ENCODE measurements at places on chromosomes 12 and 14. TPM values are rescaled to one million over a fixed set of nuclear protein-coding genes. Genes with fewer than 3 reads are reported as not detected.

DNA sequence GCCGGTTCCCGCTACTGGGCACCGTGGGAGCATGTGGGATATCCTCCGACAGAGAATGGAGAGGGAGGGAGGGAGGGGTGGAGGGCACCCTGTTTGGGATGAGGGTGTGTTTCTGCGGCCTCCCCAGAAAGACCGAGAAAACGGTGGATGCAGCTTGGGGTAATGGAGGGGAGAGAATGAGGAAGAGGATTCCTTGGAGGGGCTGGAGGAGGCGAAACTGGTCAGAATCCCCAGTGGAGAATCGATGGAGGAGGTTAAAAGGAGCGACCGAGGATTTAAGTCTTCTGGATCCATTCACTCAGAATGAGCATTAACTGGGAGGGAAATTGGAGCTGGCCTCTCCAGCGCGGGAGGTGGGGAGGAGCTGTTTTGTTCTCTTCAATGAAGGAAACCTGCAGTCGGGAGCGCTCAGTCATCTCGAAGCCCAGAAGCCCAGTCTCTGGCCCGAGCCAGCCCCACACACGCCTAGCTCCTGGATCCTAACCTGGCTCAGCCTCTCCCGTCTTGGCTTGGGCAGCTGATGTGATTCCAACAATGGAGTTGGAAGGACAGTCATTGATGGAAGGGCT is 581 bp downstream of the ARG2 start:
- DNase-seq: no peak
- peak overlapping the region; percentile 70 for H3K4me3 ChIP-seq
- no peaks in the 10 kb centered on the region for H3K36me3 ChIP-seq
- H3K27ac ChIP-seq: no peak overlapping the region
- peaks cover 15% of the 10 kb centered on the region for H3K4me1 ChIP-seq

DNA sequence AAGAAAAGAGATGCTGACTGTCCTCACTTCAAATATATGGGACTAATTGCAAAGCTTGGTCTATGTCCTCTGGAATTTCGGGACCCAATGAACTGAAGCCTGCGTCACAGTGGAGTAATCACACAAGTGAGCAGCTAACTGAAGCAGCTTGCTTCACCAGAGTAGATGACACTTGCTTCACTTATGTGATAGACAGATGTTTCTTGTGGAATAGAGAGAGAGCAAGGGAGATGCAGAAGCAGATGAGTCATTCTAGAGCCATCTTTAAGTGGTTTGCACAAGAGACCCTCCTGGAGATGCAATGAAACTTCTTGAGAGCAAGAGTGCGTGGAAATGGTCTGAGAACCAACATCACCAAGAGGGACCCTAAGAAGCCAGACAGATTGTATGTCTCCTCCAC is 1537.1 kb upstream of the FLRT2 start:
- peak; percentile 27 for DNase-seq
- H3K36me3 ChIP-seq: no peaks in the 10 kb centered on the region
- no peaks in the 10 kb centered on the region for H3K4me1 ChIP-seq
- no peak overlapping the region for H3K4me3 ChIP-seq
- H3K27ac ChIP-seq: no peak overlapping the region
- H3K27me3 ChIP-seq: no peaks in the 10 kb centered on the region

- H3K27ac ChIP-seq: no peak overlapping the region
- peak; percentile 3 for DNase-seq
- H3K4me1 ChIP-seq: no peaks in the 10 kb centered on the region
- H3K27me3 ChIP-seq: no peaks in the 10 kb centered on the region
- H3K36me3 ChIP-seq: peaks cover 6% of the 10 kb centered on the region
Observed at GRCh38 chr14:73943083-73943482, 6.8 kb downstream of the FAM161B start.

The APOF gene
- total RNA-seq: not detected

- peaks cover 51% of the 10 kb centered on the region for H3K36me3 ChIP-seq
- no peak for DNase-seq
- peaks cover 32% of the 10 kb centered on the region for H3K4me1 ChIP-seq
Observed at GRCh38 chr14:24235804-24236688, 3.3 kb downstream of the GMPR2 start.

GRCh38 chr12:45915405-45915804 is 75.0 kb downstream of the SCAF11 start:
- no peak overlapping the region for H3K4me3 ChIP-seq
- no peaks in the 10 kb centered on the region for H3K27me3 ChIP-seq
- DNase-seq: no peak
- H3K27ac ChIP-seq: no peak overlapping the region
- H3K36me3 ChIP-seq: no peaks in the 10 kb centered on the region
- peaks cover 5% of the 10 kb centered on the region for H3K4me1 ChIP-seq

The LALBA gene
- total RNA-seq: not detected

- H3K4me1 ChIP-seq: peaks cover 12% of the 10 kb centered on the region
- H3K27me3 ChIP-seq: no peaks in the 10 kb centered on the region
Observed at GRCh38 chr12:132954471-132955048, 1.5 kb downstream of the ZNF605 start.

The GDF3 gene
- total RNA-seq: not detected

- peaks cover 8% of the 10 kb centered on the region for H3K27me3 ChIP-seq
- H3K27ac ChIP-seq: no peak overlapping the region
- no peak for DNase-seq
- H3K4me1 ChIP-seq: no peaks in the 10 kb centered on the region
- H3K4me3 ChIP-seq: no peak overlapping the region
Observed at GRCh38 chr14:64891173-64891838, 11.6 kb upstream of the SPTB start.

- DNase-seq: no peak
- no peak overlapping the region for H3K27ac ChIP-seq
- no peaks in the 10 kb centered on the region for H3K27me3 ChIP-seq
- no peaks in the 10 kb centered on the region for H3K4me1 ChIP-seq
Observed at GRCh38 chr12:10354071-10354470, 35.8 kb downstream of the KLRK1 start.

- DNase-seq: no peak
- no peaks in the 10 kb centered on the region for H3K27me3 ChIP-seq
- no peaks in the 10 kb centered on the region for H3K36me3 ChIP-seq
- H3K4me1 ChIP-seq: no peaks in the 10 kb centered on the region
- no peak overlapping the region for H3K4me3 ChIP-seq
- H3K27ac ChIP-seq: no peak overlapping the region
Observed at GRCh38 chr12:91896286-91897024, 249.2 kb downstream of the BTG1 start.

DNA sequence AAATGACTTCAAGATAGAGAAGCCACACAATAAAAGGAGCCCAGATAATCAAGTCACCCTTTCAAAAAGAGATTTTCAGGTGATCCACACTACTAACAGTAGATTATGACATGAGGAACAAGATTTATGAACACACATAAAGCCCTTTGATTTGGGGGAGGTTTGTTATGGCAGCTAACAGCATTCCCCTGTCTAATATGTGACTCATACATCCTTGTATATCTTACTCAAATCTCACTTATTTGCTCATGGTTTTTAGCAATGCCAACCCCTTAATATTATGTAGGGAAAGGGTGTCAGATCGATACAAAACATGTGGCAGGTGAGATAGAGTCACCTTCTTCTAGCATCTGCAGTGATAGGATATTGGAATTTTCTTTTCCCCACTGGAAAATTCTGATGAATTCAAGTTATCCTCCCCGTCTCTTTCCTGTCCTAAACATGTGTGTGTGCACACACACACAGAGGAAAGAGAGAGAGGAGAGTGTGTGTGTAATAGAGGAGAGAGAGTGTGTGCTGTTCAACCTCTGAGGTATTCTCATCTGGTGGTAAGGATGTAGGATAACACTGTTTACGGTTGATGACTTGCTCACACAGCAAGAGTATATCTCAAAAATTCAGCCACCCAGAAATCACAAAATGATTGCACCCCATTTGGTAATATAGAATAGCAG is 319.9 kb downstream of the KCNC2 start:
- peak overlapping the region; percentile 42 for H3K4me3 ChIP-seq
- DNase-seq: peak; percentile 75
- no peaks in the 10 kb centered on the region for H3K27me3 ChIP-seq
- peaks cover 20% of the 10 kb centered on the region for H3K4me1 ChIP-seq
- H3K36me3 ChIP-seq: no peaks in the 10 kb centered on the region

DNA sequence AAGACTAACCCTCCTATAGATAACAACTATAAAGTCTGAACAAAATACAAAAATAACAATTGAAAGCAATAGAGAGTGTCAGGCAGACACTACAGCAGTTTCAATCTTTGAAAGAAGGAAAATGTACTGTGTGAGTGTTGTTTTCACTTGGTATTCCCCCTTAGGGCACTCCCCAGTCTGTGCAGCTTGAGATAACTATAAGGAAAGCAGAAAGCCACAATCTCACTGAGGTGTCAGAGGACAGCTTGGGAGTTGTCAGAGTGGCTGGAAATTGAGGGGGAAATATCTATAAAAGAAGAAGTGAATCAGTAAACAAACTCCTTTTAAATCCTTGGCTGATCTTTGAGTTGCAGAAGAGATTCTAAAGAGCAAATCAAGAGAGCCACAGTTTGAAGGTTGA is 364.8 kb downstream of the NELL2 start:
- no peak overlapping the region for H3K4me3 ChIP-seq
- H3K36me3 ChIP-seq: no peaks in the 10 kb centered on the region
- DNase-seq: no peak

- H3K27ac ChIP-seq: no peak overlapping the region
- no peak for DNase-seq
- H3K27me3 ChIP-seq: no peaks in the 10 kb centered on the region
- H3K36me3 ChIP-seq: no peaks in the 10 kb centered on the region
- H3K4me3 ChIP-seq: no peak overlapping the region
Observed at GRCh38 chr14:32081901-32082300, 4.8 kb downstream of the ARHGAP5 start.

- H3K36me3 ChIP-seq: no peaks in the 10 kb centered on the region
- DNase-seq: no peak
- no peaks in the 10 kb centered on the region for H3K4me1 ChIP-seq
- H3K4me3 ChIP-seq: no peak overlapping the region
Observed at GRCh38 chr12:66719862-66720261, 41.0 kb upstream of the GRIP1 start.

The NRXN3 gene
- total RNA-seq: 18.0 TPM

- H3K27ac ChIP-seq: peak overlapping the region; percentile 81
- H3K4me3 ChIP-seq: no peak overlapping the region
- peak; percentile 92 for DNase-seq
- H3K36me3 ChIP-seq: no peaks in the 10 kb centered on the region
- H3K4me1 ChIP-seq: peaks cover 26% of the 10 kb centered on the region
- no peaks in the 10 kb centered on the region for H3K27me3 ChIP-seq
Observed at GRCh38 chr12:22729957-22730443, 105.0 kb downstream of the ETNK1 start.

The ART4 gene
- not detected for total RNA-seq

The R3HDM2 gene
- 18.8 TPM for total RNA-seq

DNA sequence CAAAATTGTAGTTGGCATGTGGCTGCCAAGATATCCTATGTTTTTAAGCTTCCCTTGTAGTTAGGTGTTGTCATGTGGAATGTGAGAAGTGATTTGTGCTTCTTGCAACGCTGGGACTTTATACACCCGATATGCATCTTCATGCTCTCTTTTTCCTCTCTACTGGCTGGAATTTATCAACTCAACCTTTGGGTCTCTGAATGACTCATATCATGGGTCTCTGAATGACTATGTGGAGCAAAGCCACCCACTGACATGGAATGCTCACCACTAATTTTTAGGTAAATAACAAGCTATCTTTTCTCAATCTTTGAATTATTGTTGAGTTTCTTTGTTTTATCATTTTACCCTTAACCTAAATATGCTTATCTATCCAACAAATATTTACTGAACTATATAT is 144.6 kb downstream of the ATP23 start:
- no peak for DNase-seq
- no peak overlapping the region for H3K27ac ChIP-seq
- no peaks in the 10 kb centered on the region for H3K27me3 ChIP-seq
- H3K4me1 ChIP-seq: no peaks in the 10 kb centered on the region
- H3K4me3 ChIP-seq: no peak overlapping the region

DNA sequence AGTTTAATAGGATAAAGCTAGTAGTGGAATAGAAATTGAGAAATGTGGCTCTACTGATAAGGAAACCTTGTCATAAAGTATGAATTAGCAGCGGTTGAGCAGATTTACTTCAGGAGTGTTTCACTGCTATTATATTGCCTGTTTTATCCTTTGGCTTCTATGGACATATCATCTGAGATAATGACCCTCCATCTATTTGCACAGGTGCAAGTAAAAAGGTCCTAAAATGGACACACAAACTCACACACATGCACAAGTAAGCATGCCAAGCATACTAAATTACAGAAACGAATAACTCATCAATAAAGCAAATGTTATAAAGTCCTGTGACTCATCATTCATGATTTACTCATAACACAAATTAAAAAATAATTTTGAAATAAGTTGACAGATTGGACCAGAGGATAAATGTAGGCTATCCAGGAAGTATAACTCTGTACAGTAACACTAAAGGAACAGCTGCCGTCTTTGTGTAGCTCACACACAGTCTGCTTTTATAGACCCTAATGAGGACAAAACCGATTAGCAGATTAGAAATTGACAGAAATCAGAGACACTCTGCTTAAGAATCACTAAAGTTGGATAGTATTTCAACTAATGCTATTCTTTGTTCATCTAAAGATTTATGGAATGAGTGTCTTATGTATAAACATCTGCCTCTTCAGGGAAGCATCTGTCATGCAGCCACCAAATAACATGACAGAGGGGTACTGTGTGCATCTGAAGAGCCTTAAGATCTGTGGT is 73.9 kb downstream of the SYT1 start:
- no peak overlapping the region for H3K27ac ChIP-seq
- no peaks in the 10 kb centered on the region for H3K36me3 ChIP-seq
- no peaks in the 10 kb centered on the region for H3K27me3 ChIP-seq
- no peak overlapping the region for H3K4me3 ChIP-seq

DNA sequence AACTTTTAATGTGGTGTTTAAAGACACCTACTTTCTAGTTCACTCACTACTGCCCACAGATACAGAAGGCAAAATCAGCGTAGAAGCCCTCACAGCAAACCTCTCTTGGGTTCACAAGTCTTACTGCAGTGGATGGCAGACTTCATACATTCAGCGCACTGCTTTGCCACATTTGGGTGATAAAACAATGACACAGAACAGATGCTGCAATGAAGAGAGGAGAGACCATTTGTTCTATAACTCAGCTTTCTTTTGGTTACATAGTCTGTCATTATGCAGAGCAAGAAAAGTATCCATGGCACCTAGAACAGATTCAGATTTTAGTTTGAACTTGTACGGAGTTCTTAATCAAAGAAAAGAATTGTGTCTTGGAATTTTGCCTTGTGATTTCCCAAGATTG is 459.0 kb downstream of the BCAT1 start:
- no peaks in the 10 kb centered on the region for H3K27me3 ChIP-seq
- no peak for DNase-seq
- H3K36me3 ChIP-seq: no peaks in the 10 kb centered on the region
- H3K4me1 ChIP-seq: peaks cover 12% of the 10 kb centered on the region
- no peak overlapping the region for H3K27ac ChIP-seq
- H3K4me3 ChIP-seq: no peak overlapping the region
